NCI-H1436 treated with DMSO at 0.1 percent for 48 hours (cell line): ENCODE measurements at places on chromosomes 3 and 15.

DNA sequence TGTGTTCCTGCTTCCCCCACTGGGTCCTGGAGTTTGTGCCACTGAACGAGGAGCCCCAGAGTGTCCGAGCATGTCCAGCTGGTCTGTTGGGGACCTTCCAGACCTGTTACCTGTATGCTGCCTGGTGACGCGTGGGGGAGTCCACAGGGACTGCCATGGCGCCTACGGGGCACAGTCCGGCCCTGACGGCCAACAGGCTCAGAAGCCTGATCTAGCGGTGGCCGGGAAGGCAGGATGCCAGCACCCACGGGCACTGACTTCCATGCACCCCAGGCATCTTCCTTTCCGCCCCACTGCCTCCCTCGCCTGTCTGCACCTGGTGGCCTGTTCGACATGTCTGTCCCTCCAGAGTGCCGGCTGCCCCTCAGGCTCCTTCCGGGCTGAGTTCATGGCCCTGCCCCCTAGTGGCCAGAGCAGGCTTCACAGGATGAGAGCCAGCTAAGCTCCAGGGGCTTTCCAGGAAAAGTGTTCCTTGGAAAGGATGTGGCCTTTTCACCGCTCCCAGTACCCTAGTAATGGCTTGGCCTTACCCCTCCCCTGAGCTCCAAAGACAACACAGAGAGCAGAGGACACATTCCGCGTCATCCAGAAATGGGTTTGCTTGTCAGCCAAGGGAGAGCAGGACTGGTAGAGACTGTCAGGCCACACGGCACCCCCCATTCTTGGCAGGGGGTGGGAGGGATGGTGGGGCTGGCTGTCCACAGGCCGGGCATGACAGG, 35.7 kb downstream of the NGRN start:
- DNase-seq: no peak

DNA sequence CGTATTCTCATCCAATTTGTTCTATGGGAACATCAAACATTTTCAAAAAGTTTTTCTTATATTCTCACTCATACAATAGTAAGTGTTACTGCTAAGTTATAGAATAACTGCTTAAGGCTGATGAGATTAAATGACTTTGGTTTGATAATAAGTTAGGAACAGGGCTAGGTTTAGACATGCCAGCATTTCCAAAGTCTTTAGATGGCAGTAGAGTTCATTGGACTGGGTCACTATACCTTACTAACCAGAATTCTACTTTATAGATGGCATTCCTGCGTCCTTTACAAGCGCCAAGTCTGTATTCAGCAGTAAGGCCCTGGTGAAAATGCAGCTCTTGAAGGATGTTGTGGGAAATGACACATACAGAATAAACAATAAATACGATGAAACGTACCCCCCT, 21.7 kb downstream of the PLAAT1 start:
- no peak for DNase-seq

- DNase-seq: no peak
Measured at GRCh38 chr3:157135671-157136396, 24.1 kb downstream of the CCNL1 start.

DNA sequence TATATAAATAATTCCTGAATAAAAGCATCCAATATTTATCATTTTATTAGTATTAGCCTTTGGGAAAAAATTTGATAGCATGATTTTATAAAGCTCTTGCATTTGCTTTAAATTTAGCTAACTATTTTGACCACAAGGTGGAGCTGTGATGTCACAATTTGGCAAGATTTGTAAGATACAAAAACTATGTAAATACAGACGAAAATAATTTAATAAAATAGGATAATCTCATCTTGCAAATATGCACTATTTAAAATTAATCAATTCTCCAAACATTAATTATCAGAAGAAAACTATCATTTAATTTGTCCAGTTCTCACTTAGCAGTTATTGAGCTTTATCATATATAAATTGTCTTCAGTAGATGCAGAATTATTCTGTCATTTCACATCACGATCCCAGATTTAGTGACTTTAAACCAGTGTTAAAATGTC, 95.4 kb downstream of the PLOD2 start:
- DNase-seq: no peak

DNA sequence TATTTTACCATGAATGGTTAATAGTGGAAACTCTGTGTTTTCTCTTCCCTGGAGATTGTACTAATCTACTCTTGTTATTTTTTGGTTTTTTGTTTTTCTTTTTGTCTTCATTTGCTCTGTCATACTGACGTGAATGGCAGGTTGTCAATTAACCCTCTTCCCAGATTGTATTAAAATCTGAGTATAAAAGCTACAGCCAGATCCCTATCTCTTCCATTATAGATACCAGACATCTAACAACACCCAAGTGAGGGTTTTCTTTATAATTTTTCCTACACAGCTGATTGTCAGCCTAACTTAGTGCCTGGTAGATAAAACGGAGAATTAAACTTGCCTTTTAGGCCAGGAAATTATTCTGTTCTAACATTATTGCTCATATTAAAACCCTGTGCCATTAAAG, 162.6 kb downstream of the IL5RA start:
- DNase-seq: no peak

GRCh38 chr3:30421266-30421665, 185.1 kb upstream of the TGFBR2 start:
- no peak for DNase-seq

DNA sequence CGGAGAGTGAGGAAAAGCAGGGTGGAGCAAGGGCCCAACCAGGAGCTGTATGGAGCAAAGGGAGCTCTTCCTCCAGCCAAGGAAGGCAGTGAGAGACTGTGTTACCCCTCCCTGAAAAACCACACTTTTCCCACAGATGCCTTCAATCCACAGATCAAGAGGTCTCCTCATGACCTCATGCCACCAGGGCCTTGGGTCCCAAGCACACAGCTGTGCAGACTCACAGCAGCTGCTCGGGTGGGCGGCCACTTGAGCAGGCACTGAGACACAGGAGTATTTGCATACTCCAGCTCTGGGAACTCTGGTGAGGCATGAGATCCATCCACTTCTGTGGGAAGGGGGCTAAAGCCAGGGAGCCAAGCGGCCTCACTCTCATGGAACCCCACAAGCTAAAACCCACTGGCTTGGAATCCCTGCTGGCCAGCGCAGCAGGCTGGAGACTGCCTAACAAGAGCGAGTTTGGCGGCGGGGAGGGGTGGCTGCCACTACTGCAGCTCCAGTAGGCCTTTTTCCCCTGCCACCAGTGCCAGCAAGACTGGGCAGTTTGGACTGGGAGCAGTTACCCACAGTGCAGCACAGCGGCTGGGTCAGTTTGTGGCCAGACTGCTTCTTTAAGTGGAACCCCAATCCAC, 880.6 kb upstream of the ARPP21 start:
- DNase-seq: no peak

DNA sequence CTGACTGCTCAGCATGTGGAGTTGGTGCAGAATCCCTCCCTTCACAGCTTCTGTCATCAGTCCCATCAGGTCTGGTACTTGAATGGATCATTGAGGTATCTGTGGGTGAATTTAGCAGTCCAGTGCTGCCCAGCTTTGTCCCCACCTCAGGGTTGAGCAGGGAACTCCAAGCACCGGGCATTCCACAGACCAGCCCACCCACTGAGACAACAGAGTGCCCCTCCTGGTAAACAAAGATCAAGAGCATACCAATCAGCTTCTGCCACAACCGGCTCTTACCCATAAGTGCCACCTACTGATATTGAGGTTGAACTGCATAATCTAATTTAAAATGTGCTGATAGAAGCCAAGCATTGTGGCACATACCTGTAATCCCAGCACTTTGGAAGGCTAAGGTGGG, 57.1 kb upstream of the FXR1 start:
- DNase-seq: no peak

- DNase-seq: no peak
Measured at GRCh38 chr3:32097768-32098167, 8.7 kb upstream of the GPD1L start.

GRCh38 chr3:112761062-112761638, 85.5 kb downstream of the CD200R1L start:
- no peak for DNase-seq

- DNase-seq: no peak
Measured at GRCh38 chr3:20406611-20407011, 220.6 kb upstream of the SGO1 start.

GRCh38 chr3:73509066-73509465, 115.7 kb downstream of the PDZRN3 start:
- no peak for DNase-seq

DNA sequence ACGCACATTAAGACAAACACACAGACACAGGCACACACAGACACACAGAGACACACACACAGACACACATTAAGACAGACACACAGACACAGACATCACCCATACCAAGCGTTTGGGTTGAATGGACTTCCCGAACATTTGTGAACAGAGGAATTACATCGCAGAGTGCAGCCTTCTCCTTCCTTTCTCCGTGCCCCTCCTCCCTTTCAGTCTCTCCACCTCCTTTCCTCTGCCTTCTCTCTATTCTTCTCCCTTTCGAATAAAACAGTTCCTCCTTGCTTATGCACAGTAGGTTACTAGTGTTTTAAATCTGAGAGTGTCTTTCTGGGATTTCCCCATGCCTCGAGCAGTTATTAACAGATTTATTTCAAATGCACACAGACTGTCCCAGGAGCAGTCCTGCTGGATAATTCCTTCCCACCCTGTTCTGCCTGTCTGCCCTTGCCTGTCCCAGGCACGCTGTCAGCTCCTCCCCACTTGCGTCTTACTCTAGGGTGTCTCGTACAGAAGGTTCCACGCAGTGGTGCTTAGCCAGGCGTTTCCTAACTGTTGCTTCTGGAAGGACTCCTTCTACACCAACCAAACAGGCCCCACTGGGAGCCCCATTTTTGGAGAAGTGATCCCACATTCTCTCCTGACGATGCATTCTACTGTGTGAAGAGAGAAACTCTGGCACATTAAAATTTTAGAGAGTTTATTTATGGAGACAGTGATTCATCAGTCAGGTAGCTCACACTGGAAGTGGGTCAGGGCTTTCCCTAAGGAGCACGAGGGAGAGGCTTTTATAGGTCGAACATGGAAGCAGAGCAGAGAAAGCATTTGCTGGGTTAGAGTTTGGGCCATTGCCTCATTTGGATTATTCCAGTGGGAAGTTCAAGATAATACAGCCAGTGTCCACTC, 163.8 kb downstream of the SV2B start:
- DNase-seq: no peak

- no peak for DNase-seq
Measured at GRCh38 chr3:126028096-126028495, 55.8 kb downstream of the SLC41A3 start.

DNA sequence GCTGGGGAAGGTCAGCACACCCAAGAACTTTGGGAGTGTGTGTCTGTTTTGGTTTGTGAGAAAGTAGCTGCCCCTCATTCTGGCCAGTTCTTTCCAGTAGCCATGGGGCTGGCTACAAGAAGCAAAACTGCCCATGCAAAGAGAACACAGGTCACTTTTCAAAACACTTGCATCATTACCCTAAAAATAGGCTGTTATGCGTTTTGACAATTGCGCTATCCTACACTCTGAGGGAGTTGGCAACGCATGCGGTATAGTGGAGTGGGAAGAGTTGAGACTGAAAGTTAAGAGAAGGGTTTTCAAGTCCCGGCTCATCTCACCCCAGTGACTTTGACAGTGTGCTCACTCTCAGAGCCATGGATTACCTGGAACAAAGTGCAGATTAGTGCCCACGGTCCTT, 41.8 kb upstream of the MYZAP start:
- no peak for DNase-seq
